ENCODE measurements at places on chromosomes 13 and 19. TPM values are rescaled to one million over a fixed set of nuclear protein-coding genes. Genes with fewer than 3 reads are reported as not detected.

IL17D gene
- 0.56 TPM for total RNA-seq

SOHLH2 gene
- total RNA-seq = 9.7 TPM

DNA sequence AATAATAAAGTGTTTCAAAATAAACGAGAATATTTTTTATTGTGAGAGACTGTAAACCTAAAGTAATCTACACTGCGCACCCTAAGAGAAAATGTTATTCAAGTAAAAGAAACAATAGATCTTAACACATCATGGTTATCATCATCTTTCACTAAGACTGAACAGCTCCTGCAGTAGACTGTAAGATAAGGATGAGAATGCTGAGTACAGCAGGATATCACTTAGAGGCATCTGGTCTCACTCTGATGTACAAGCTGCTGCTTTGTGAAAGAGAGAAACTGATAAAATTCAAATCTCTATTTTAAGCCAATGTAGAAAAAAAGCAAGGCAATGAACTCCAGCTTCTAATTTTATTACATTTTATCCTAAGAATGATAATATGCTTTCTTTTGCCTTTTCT lies 261.7 kb upstream of the HTR2A start:
- no peak for DNase-seq

DNA sequence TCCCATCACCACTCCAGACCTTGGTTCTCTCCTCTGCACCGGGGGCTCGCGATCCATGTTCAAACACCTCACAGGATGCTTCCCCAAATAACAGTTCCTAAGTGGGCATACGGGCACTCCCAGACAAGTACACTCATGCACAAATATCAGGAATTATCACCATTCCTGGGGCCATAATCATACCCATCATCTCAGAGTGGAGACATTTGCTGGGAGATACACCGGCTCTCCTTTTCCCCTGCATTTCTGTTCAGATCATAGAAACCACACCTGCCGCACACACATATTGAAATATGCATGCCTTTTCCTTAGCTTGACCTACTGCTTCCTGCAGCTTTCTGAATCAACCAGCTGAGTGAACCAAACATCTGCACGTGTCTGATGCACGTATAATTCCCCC lies 33.9 kb upstream of the MBNL2 start:
- no peak for DNase-seq

GRCh38 chr13:77516342-77516789 lies 19.1 kb upstream of the SCEL start:
- no peak for DNase-seq

DNA sequence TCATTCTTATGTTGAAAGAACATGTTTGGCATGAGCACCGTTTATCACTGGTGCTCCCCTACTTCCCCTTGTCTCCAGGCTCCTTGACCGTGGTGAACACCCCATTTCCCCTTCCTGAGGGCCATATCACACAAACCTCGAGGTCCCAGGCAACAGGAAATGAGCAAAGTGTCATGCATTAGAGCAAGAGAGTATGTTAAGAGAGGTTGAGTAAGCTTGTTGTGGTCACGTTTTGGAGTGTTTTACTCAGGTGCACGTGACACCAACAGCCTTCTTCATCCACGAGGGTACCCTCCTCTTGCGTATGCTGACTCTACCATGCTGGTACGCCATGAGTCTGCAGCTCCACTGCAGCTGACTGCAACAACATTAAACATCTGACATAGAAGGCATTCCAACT lies 482.2 kb upstream of the NBEA start:
- DNase-seq = no peak

GRCh38 chr19:1862424-1863327 lies 703 bp downstream of the KLF16 start:
- DNase-seq = no peak

GRCh38 chr13:88461272-88462009 lies 790.3 kb downstream of the SLITRK5 start:
- DNase-seq = no peak

DNA sequence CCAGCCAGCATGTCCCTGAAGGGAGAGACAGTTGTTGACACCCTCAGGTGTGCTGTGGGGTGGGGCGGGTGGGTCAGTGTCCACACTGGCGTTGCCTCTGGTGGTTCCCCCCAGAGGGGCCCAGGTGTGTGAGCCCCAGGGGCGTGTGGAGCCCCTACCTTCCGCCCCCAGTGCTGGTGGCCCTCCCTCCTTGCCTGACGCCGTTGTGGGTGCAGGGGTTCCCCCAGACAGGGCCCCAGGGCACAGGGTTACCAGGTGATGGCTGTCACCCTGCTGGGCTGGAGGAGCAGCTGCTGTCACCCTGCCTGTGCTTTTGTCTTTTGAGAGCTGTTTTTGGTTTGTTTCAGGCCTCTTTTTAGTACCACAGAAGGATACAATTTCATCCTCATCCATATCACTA lies 27.2 kb downstream of the ATP4B start:
- no peak for DNase-seq

DNA sequence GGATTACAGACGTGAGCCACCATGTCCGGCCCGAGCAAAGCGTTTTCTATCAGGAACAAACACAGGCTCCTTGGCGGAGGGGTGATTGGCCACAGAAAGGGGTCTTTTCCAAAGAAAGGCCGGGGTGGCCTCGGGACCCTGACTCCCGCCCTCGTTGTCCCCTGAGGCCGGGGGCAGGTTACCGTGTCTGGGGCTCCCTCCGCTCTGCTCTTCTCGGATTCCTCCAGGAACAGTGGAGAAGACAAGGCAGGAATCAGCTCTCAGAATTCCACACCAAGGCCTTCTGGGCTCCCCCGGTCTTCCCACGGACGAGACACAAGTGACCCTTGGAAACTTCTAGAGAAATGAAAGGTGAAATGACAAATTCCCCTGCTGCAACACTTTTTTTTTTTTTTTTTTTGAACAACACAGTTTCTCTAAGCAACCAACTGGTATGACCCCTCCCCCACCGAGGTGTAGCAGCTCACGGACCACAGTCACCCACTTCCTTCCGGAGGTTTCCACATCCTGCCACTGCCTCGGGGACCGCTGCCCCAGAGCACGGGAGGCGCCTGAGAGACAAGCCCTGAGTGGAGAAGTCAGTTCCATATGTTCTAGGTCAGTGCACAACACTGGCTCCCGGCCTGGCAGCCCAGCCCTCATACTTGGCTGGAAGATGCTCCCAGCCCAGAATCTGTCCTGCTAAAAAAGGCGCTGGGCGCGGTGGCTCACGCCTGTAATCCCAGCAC lies 11.0 kb downstream of the MOB3A start:
- no peak for DNase-seq

DNA sequence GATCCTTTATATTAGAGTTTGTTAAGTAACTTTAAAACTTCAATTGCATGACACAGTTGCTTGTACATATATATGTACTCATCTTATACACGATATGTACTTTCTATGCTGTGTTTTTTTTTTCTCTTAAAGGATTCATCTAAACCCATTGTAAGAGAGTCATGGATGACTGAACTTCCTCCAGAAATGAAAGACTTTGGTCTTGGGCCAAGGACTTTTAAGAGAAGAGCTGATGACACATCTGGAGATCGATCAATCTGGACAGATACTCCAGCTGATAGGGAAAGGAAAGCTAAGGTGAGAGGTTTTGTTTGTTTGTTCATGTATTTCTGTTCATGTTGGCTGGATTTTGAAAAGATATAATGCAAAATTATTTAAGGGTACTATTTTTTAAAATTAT lies 26.0 kb downstream of the GPALPP1 start:
- DNase-seq = no peak

GRCh38 chr13:112951674-112952371 lies 17.2 kb upstream of the MCF2L start:
- DNase-seq = no peak

DNA sequence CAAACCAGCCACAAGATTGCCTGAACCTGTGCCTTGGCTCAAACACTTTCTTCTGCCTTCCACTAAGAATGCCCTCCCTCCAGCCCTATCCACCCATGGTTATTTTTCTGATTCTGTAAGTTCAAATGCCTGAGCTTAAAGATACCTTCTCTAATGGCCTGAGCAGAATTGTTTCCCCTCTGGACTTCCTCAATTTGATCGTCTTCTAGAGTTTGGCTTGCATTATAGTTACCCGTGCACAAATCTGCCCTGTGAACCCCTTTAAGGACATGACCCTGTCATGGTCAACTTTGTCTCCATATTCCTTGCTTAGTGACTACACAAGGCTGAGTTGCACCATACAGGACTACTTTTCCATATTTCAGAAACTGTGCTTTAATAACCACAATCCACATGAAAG lies 481.0 kb downstream of the FOXO1 start:
- no peak for DNase-seq

Measured in H1 (cell line).